ENCODE measurements at places on chromosomes 6 and 20. TPM values are rescaled to one million over a fixed set of nuclear protein-coding genes. Genes with fewer than 3 reads are reported as not detected.

GRCh38 chr6:62057300-62057699, 228.7 kb downstream of the KHDRBS2 start:
- no peak for DNase-seq
- no peak overlapping the region for H3K4me3 ChIP-seq
- no peak overlapping the region for H3K27ac ChIP-seq
- no peaks in the 10 kb centered on the region for H3K4me1 ChIP-seq

GRCh38 chr6:167276772-167277533, 14.2 kb upstream of the UNC93A start:
- H3K36me3 ChIP-seq: no peaks in the 10 kb centered on the region
- H3K27ac ChIP-seq: no peak overlapping the region
- H3K4me3 ChIP-seq: no peak overlapping the region
- H3K4me1 ChIP-seq: no peaks in the 10 kb centered on the region
- DNase-seq: no peak

DNA sequence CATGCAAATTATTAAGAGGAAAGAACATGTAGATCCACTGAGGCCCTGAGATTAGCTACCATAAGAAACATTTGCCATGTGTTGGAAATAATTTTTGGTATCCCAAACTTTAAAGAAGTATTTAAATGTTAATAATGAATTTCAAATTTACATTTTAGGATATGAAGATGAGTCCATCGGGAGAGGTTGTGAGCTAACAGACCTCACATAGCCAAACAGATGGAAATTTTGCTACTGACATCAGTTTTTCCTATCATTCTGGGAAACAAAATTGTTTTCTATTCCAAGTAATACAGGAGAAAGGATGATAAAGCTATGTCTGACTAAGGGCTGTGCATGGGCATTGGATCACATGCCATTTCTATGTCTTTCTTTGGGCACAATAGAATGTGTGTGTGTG, 809.6 kb downstream of the TENT5A start:
- H3K27me3 ChIP-seq: no peaks in the 10 kb centered on the region
- no peak overlapping the region for H3K27ac ChIP-seq
- H3K4me1 ChIP-seq: no peaks in the 10 kb centered on the region
- no peak for DNase-seq
- no peak overlapping the region for H3K4me3 ChIP-seq
- no peaks in the 10 kb centered on the region for H3K36me3 ChIP-seq

GRCh38 chr6:142242269-142242668, 59.5 kb upstream of the ADGRG6 start:
- no peaks in the 10 kb centered on the region for H3K4me1 ChIP-seq
- no peak overlapping the region for H3K27ac ChIP-seq
- no peak for DNase-seq
- no peaks in the 10 kb centered on the region for H3K27me3 ChIP-seq
- no peak overlapping the region for H3K4me3 ChIP-seq

- H3K36me3 ChIP-seq: no peaks in the 10 kb centered on the region
- no peak for DNase-seq
- H3K27ac ChIP-seq: no peak overlapping the region
- H3K27me3 ChIP-seq: no peaks in the 10 kb centered on the region
Observed at GRCh38 chr6:98215531-98215930, 618.8 kb upstream of the POU3F2 start.

- no peak overlapping the region for H3K27ac ChIP-seq
- H3K27me3 ChIP-seq: no peaks in the 10 kb centered on the region
- H3K4me1 ChIP-seq: no peaks in the 10 kb centered on the region
- H3K36me3 ChIP-seq: no peaks in the 10 kb centered on the region
Observed at GRCh38 chr20:51156041-51156982, 133.4 kb upstream of the KCNG1 start.

- no peaks in the 10 kb centered on the region for H3K36me3 ChIP-seq
- no peaks in the 10 kb centered on the region for H3K4me1 ChIP-seq
- no peak overlapping the region for H3K27ac ChIP-seq
Observed at GRCh38 chr20:9617940-9618339, 103.5 kb downstream of the LAMP5 start.

- H3K4me3 ChIP-seq: no peak overlapping the region
- H3K27ac ChIP-seq: no peak overlapping the region
- H3K27me3 ChIP-seq: no peaks in the 10 kb centered on the region
- H3K4me1 ChIP-seq: no peaks in the 10 kb centered on the region
- DNase-seq: no peak
Observed at GRCh38 chr6:10643201-10643651, 51.2 kb downstream of the C6orf52 start.

- DNase-seq: no peak
- H3K36me3 ChIP-seq: no peaks in the 10 kb centered on the region
- no peaks in the 10 kb centered on the region for H3K27me3 ChIP-seq
Observed at GRCh38 chr6:38498085-38498484, 141.6 kb downstream of the BTBD9 start.

DNA sequence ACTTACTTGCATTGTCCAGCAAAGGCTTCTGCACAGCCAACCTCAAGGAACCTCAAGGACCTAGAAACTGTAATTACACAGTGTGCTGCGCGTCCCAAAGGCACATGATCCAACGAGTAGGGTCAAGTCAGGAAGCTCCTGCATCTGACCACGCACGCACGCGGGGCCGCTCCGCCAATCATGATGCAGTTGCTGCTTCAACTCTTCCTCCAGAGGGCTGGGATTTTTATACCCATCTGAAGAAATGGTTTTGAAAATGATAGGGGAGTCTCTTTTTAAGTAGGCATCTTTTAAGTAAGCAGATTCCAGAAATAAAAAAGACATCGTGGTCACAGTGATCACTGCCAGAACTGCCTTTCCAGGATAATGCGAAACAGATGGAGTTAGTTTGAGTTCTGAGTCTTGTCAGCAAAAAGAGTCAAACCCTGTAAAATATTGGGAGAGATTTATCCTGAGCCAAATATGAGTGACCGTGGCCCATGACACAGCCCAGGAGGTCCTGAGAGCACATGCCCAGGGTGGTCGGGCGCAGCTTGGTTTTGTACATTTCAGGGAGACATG, 34.0 kb downstream of the KIF25 start:
- H3K27me3 ChIP-seq: no peaks in the 10 kb centered on the region
- no peak overlapping the region for H3K4me3 ChIP-seq
- H3K36me3 ChIP-seq: no peaks in the 10 kb centered on the region
- peaks cover 8% of the 10 kb centered on the region for H3K4me1 ChIP-seq
- peak overlapping the region; percentile 53 for H3K27ac ChIP-seq

DNA sequence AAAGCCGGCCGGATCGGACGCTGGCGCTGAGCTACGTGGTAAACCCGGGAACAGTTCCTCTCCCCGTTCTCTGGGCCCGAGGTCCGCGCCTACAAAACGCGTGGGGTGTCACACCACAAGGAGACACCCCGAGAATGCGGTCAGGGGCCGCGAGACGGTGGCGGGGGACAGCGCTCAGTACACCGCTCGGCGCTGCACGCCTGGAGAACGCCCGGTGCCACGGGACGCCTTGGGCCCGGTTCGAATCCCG, 670 bp downstream of the NCOA5 start:
- no peaks in the 10 kb centered on the region for H3K27me3 ChIP-seq
- peak overlapping the region; percentile 68 for H3K4me3 ChIP-seq
- H3K27ac ChIP-seq: peak overlapping the region; percentile 99

GRCh38 chr6:66307490-66307889, 600.5 kb upstream of the EYS start:
- no peak for DNase-seq
- H3K36me3 ChIP-seq: no peaks in the 10 kb centered on the region
- H3K27me3 ChIP-seq: no peaks in the 10 kb centered on the region
- H3K4me1 ChIP-seq: no peaks in the 10 kb centered on the region
- no peak overlapping the region for H3K4me3 ChIP-seq

DNA sequence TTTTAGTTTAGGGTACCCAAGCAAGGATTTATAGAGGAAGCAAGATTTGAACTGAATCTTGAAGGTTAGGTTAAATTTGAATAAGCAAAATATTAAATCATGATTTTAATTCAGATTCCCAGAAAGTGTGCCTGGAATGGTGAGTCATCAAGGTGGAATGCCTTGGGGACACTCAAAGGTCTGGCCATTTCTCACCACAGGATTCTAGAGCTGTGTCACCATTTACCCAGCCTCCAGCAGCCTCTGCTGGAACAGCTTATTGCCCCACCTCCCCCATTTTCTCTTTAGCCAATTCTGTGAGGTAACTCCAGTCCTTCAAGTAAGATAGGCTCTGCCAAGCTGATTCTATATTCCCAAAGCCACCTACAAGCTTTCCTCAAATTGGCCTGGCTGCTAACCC, 181.4 kb downstream of the SIM1 start:
- no peak overlapping the region for H3K27ac ChIP-seq
- H3K27me3 ChIP-seq: no peaks in the 10 kb centered on the region
- no peaks in the 10 kb centered on the region for H3K36me3 ChIP-seq
- no peak for DNase-seq
- H3K4me3 ChIP-seq: no peak overlapping the region

The DLL1 gene
- 11.9 TPM for total RNA-seq

The NRN1 gene
- total RNA-seq: 8.5 TPM

The FOXA2 gene
- total RNA-seq: 0.13 TPM

The ADGRF4 gene
- not detected for total RNA-seq

The NTSR1 gene
- 0.09 TPM for total RNA-seq

The LPA gene
- not detected for total RNA-seq
